ENCODE measurements at places on chromosomes 7 and 10.

DNA sequence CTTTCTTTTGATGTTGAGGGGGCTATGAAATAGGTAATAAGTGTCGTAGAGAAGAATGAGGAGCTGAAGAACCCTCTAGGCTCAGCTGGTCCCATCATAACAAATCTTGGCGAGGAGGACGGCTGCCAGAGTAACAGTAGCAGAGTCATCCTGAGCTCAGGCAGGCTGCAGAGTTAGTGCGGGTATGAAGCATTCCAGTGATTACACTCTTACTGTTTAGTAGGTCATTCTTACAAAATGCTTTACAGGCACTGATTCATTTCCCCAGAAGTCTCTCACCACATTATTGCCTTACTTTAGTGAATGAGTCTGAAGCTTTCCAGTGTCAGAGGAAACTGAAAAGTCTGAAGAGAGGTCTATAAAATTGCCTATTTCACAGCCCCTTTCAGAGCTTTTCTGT is 43.9 kb upstream of the GPR158 start:
- no peak for DNase-seq

GRCh38 chr10:30445711-30446110 is 11.7 kb downstream of the MAP3K8 start:
- no peak for DNase-seq

DNA sequence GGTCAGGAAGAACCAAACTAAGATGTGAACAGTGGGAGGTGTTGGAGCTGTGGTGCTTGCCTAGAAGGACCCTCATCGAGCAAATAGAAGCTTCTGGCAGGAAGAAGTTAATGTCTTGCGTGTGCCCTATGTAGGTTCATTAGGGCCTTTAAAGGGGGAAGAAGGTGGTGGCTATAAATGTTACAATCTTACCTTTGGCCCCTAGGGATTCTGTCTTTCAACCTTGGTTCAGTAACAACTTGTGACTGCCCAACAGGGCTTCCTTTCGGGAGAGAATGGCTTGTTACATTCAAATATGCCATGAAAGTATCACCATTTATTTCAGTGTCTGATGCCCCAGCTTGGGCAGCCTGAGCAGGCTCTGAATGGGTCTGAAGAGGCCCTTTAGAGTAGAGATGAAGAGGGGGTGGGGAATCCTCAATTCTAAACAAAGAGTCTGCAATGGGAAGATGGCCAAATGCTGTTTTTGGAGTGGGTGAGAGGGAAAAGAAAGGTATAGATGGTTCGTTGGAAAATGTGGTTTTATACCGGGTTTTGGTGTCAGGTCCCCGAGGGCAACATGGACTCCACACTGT is 108.0 kb downstream of the TCF7L2 start:
- DNase-seq = no peak

- no peak for DNase-seq
These were observed 1.9 kb upstream of the SUV39H2 start for GRCh38 chr10:14876764-14877163.

DNA sequence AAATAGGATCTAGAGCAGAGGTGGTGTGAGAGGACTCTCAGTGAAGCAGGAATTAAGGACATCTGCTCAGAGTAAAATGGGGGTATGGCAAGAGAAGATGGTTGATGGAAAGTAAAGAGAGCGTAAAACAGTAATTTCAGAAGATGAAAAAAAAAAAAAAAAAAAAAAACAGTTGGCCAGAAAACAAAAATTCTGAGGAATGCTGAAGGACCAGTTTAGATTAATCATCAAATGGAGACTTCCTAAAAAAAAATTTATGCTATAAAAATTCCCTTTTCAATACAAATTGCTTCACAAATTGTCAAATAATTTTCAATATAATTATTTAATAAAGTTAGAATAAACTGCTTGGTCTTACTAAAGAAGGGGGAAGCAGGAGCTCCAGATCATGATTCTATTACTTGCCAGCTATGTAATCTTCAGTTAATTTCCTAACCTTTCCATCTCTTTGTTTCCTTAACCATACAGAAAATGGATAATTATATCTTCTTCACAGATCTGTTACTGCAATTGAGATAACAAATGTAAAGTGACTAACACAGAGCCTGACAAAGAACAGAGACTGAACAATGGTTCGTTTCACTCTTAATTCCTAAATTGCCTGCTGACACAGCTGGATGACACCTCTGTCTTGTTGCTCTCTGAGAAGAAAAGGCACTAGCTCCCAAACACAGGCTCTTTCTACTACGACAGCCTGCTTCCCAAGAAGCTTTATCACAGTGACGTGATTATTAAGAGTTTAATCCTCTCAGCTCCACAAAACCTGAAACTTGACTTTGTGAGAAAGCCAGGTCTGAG is 64.9 kb upstream of the GPR22 start:
- DNase-seq = no peak

All from RCC 7860 (cell line).